ENCODE measurements at places on chromosomes 12 and 14.

- peak; percentile 2 for DNase-seq
These were observed 74.4 kb upstream of the COCH start for GRCh38 chr14:30799933-30800332.

- DNase-seq, result no peak
These were observed 5.9 kb downstream of the RIMBP2 start for GRCh38 chr12:130709971-130710732.

GRCh38 chr12:11782914-11783420 lies 133.5 kb downstream of the ETV6 start:
- DNase-seq, result no peak

GRCh38 chr12:113424915-113425823 lies 3.0 kb downstream of the SDSL start:
- DNase-seq, result peak; percentile 72

GRCh38 chr12:58443273-58443980 lies 476.9 kb downstream of the LRIG3 start:
- no peak for DNase-seq

GRCh38 chr14:51024377-51024776 lies 70.5 kb downstream of the TRIM9 start:
- no peak for DNase-seq

- DNase-seq, result no peak
These were observed 168.5 kb downstream of the FOXN3 start for GRCh38 chr14:89248411-89249064.

DNA sequence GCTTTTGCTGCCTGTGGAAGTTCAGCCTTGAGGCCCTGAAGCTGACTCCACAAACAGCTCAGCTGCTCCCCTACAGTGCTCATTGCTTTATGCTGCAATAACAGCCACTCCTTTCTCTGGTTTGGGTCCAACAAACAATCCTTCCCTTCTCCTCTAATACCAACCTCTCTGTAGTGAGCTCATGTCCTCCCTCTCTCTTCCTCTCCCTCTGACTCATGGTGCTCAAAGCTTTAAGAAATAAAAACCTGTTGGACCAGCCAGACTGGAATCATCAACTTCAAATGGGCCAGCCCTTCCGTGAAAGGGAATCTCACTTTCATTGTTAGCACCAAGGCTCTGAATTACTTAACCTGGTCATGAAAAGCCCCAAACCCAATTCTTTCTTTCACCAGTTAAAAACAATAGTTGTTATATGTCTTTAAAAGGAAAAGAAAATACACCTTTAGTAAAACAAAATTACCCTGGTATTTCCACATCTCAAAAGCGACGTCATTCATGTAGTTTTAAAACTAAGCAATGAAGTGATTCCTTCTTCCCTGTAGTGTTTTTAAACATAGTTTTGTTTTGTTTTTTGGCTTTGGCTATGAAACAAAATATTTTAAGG lies 126.4 kb downstream of the DUSP6 start:
- DNase-seq, result peak; percentile 44

DNA sequence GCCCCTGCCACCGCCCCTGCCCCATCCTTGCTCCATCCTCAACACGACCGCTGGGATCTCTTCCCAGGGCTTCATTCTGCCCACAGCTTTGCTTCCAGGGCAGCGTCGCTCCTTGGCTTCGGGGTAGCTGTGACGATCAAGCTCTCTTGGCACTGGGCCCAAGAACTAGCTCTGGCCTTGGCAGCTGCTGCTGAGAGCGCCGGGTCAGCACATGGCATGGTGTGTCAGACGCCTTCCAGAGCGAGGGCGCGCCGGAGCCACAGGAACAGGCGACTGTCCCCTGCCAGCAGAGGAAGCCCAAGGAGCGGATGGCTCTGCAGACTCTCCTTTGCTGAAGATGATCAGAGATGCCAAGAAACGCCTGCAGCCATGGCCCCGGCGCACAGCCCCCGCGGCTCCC lies 15.9 kb downstream of the RAB35 start:
- no peak for DNase-seq

DNA sequence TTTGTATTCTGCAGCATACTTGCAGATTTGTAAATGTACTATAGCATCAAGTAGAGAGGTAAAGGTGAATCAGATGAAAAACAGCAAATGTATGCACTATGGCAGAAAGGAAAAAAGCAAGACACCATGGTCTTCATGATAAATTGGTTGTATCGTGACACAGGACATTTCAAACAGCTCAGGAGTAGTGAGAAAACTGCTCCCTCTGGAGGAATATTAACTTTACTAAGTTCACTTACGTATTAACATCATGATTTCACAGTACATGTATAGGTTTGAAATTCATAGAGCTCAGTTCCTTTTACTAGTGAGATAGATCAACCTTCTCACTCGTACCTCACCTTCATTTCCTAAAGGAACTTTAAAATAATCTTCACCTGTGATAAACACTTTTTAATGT lies 6.5 kb downstream of the MBIP start:
- no peak for DNase-seq

GRCh38 chr14:52018252-52018651 lies 28.9 kb downstream of the RTRAF start:
- no peak for DNase-seq

- no peak for DNase-seq
These were observed 155.0 kb upstream of the C14orf180 start for GRCh38 chr14:104424406-104425072.

DNA sequence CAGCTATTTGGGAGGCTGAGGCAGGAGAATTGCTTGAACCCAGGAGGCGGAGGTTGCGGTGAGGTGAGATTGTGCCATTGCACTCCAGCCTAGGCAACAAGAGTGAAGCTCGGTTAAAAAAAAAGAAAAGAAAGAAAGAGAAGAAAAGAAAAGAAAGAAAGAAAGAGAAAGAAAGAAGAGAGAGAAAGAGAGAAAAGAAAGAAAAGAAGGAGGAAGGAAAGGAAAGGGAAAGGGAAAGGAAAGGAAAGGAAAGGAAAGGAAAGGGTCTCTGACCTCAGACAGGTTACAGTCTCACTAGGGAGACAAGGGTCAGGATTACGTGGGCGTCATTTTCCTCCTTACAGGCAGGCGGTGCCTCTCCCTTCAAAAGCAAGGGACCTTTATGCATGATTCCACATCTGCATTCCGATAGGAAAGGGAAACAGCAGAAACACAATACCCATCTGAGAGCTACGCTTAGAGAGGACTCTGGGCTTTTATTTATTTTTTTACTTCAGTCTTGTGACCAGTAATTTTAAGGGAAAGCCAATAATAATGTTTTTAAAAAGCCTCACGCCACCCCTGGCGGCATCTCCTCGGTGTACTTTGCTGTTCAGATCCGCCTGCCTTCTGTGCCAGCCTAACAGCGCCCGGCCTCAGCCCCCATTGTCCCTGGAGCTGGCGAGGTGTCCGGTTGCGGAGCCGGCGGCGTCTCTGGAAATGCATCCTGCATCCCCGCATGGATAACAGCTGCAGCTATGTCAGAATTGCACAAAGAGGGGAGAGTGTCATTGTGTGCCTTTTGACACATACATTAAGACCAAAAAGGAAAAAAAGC lies 945 bp upstream of the HIP1R start:
- DNase-seq, result no peak

GRCh38 chr12:97259098-97259497 lies 203.5 kb upstream of the RMST start:
- DNase-seq, result no peak

DNA sequence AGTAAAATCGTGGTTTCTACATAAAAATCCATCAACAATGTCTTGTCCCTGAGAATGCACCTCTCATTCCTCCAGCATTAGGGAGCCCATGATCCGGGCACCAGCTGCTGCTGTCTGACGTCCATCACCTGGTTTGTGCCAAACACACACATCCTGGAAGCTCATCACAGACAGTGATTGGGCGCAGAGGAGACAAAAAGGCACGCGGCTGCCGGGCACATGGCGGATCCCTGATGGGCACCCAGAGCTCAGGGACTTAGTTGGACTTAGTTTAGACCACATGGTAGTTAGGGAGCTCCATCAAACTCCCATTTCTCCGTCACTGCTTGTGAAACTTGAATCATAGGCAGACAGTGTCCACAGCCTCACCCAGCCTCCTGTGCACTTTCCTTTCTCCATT lies 1059.3 kb downstream of the TMEM121 start:
- DNase-seq, result no peak

- DNase-seq, result no peak
These were observed 140.7 kb upstream of the PWP1 start for GRCh38 chr12:107544937-107545336.

GRCh38 chr12:10891937-10892336 lies 7.9 kb upstream of the PRH1 start:
- DNase-seq, result no peak

DNA sequence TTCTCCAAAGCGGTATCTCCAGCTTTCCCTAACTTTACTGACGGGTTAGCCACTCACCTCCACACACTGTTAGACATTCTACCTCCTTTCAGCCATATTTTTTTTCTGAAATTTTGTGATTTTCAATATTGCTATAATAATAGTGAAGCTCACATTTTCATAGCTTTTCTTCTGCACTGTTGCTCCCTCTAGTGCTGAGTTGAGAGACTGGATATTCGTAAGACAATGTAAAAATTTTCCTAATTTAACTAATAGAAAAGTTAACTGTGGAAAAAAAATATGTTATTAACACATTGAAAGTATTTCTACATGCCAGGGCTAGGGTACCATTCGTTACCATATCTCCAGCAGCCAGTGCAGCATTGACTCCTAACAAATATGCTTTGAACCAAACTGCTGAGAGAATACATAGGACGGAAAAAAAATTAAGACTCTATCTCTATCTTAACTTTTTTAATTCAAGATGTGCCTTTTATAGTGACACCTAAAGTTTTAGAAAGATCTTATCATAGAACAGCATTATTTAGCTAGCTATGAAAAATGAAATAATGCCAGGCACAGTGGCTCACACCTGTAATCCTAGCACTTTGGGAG lies 48.7 kb upstream of the ABCC9 start:
- no peak for DNase-seq

GRCh38 chr14:91858536-91859275 lies 8.6 kb downstream of the TC2N start:
- DNase-seq, result no peak

DNA sequence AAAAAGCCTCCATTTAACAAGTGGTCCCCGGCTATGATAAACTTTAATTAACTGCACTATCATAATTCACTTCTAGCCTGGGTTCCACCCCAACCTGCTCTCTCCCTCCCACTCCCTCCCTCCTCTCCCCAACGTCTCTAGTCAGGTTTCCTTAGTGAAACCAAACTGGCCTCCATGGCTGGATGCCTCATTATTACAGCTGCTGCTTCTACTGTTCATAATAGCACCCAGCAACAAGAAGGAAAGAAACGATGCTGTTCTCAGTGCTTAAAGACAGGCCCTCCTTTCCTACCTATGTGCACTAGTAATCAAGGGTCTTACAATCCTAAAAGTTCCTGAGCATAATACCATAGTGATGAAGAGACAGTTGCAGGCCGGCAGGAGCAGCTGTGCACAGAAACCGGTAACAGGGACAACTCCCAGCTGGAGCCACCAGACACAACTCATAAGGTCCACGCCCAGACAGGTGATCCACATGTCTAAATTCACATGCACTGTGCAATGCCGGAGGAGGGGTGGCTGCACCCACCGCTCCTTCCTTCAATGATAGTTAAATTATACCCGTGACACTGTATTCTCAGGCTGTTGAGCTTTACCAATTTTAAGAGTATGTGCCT lies 6.2 kb downstream of the IRF2BPL start:
- DNase-seq, result no peak

- DNase-seq, result no peak
These were observed 55.9 kb upstream of the NAV3 start for GRCh38 chr12:77774761-77775160.

GRCh38 chr14:30290001-30290400 lies 269.0 kb upstream of the G2E3 start:
- no peak for DNase-seq

DNA sequence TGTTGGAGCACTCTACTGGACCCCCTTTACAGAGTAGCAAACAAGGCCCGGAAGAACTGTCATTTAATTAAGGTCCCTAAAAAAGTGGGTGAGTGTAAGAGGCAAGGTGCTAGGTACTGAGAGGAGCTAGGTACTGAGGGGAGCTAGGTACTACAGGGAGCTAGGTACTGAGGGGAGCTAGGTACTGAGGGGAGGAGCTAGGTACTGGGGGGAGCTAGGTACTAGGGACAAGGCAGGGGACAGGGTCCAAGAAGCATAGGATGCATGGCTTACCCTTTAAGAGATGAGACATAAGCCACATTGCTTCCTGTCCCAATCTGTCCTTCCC lies 4.9 kb downstream of the KRT5 start:
- DNase-seq, result no peak

- DNase-seq, result peak; percentile 17
These were observed 41.2 kb downstream of the SLC38A1 start for GRCh38 chr12:46227616-46228015.

Data from CD14-positive monocyte (primary cell).